Activated CD8-positive, alpha-beta memory T cell treated with anti-CD3 and anti-CD28 coated beads for 1 hour (primary cell): ENCODE measurements at places on chromosomes 4 and X.

DNA sequence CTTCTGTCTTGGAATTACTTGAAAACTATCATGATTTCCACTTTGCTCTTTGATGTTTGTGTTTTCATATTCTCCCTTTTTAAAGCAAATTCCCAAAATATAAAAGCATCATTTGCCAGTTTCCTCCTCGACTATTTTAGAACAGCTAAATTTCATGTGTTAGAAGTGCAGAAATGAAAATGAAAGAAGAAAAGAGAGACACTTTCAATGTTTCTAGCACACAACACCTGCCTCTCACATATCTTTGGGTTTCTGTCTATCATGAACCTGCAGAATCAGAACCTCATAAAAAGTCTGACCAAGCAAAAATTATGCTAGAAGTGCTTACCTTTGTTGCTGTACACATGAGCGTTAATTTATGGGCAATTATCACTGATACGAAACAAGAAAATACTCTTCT, 1.9 kb upstream of the NEUROG2 start:
- no peak for DNase-seq

- no peak for DNase-seq
These were observed 64.9 kb downstream of the CRMP1 start for GRCh38 chr4:5828005-5828391.

DNA sequence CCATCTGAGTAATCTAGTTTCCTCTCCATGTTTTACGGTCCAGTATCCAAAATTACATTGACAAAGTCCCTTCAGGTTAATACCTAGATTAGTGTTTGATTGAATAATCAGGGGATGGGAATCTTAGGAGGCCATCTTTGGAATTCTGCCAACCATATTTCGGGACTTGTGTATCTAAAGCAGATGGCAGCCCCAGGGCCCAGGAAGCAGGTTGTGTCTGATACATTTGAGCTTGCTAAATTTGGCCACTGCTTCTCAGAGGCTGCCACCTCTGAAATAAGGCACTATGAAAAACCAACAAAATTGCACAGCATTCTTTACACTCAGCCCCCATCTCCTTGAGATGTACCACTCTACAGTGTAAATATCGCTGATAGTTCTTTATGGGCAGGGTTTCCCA, 102.1 kb downstream of the ASB9 start:
- DNase-seq, result no peak

- no peak for DNase-seq
These were observed 2.5 kb downstream of the CCNI start for GRCh38 chr4:77073106-77073809.

DNA sequence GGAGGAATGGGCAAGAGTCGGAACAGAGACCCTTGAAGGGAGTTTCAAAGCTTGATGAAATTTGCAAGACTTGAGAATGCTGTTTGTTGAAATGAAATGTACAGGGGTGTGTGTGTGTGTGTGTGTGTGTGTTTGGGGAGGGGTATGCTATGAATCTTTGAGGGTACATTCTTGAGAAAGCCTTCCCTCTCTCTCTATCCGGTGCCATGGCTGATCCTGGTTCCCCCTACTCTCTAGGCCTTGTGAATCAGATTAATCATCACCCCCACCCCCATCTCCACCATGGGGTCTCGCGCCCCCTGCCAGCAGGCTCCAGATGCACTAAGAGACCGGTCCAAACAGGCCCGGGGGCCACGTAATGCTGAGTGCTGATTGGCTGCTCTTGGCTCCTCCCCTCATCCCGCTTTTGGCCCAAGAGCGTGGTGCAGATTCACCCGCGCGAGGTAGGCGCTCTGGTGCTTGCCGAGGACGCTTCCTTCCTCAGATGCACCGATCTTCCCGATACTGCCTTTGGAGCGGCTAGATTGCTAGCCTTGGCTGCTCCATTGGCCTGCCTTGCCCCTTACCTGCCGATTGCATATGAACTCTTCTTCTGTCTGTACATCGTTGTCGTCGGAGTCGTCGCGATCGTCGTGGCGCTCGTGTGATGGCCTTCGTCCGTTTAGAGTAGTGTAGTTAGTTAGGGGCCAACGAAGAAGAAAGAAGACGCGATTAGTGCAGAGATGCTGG, at the start of gene HTR2C:
HTR2C (plus strand) TSS at position 441 of the 729 bp plus-strand sequence. CDS start 142,851 bp downstream, outside the sequence.
- no peak for DNase-seq

GRCh38 chr4:99324979-99325378, 3.8 kb upstream of the ADH1B start:
- DNase-seq, result no peak

GRCh38 chrX:78769101-78769755, 21.7 kb downstream of the LPAR4 start:
- no peak for DNase-seq

GRCh38 chr4:108060164-108060563, 70.5 kb downstream of the HADH start:
- no peak for DNase-seq

DNA sequence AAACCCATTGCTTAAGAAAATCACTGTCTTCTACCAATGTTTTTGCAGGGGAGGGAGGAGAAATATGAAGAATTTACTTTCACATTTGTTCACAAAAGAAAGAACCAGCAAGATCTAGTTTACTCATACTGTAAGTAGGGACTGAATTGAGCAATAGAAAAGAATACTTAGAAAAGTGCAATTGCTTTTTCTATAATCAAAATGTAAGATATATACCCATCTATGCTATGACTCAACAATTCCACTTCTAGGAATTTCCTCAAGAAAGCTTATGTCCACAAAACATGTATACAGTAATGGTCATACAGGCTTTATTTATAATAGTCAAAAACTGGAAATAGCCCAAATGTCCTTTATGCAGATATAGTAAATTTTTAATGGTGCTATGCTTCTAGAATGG, 196.4 kb downstream of the LRBA start:
- DNase-seq, result no peak

- no peak for DNase-seq
These were observed 82.6 kb downstream of the SCD5 start for GRCh38 chr4:82715731-82716617.

GRCh38 chr4:14165222-14165920, 537.8 kb upstream of the BOD1L1 start:
- DNase-seq, result no peak

GRCh38 chrX:108537005-108537404, 97.4 kb downstream of the COL4A5 start:
- DNase-seq, result no peak

GRCh38 chr4:41610474-41610873, 72.5 kb downstream of the LIMCH1 start:
- no peak for DNase-seq

GRCh38 chrX:133590703-133591505, 175.6 kb upstream of the GPC4 start:
- no peak for DNase-seq

DNA sequence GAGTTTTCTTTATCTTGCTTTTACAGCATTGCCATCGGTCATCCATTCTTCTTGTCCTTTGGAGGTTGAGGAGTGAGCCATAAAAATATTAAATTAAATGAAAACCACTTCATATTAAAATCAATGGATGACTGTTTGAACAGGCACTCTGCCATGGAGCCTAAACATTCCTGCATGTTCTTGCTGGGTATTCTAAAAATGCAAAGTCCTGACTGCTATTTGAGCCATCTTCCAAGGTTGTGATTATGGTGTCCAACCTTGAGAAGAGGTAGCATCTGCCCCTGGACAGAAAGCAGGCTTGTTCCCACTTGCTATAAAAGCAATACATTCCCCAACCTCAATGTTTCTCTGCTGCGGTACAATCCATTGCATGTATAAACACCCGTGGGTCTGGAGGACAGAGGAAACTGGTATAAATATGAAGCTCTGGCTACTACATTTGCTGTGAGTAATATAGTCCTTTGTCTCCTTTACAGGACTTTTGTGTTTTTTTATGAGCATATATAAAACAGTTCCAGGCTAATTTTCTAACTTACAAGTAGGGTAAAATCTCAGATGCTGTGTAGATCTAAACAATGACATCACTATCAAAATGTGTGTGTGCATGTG, 70.9 kb upstream of the FAT4 start:
- DNase-seq, result no peak

DNA sequence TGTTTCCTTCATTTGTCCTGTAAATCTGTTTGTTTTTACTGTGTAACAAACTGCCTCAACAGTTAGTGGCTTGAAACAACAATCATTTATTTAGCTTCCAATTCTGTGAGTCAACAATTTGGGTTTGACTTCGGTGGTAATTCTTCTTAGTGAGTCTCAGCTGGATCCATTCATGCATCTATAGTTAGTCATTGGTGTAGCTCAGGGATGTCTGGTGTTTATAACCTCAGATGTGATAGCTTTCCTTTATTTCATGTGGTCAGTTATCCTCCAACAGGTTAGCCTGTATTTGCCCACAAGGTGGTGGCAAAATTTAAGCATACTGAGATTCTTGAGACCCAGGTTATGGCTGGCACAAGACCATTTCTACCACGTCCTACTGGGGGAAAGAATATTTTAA, 1267.2 kb downstream of the RAPGEF2 start:
- no peak for DNase-seq

- DNase-seq, result no peak
These were observed 254.2 kb downstream of the CBR4 start for GRCh38 chr4:168755598-168756477.

DNA sequence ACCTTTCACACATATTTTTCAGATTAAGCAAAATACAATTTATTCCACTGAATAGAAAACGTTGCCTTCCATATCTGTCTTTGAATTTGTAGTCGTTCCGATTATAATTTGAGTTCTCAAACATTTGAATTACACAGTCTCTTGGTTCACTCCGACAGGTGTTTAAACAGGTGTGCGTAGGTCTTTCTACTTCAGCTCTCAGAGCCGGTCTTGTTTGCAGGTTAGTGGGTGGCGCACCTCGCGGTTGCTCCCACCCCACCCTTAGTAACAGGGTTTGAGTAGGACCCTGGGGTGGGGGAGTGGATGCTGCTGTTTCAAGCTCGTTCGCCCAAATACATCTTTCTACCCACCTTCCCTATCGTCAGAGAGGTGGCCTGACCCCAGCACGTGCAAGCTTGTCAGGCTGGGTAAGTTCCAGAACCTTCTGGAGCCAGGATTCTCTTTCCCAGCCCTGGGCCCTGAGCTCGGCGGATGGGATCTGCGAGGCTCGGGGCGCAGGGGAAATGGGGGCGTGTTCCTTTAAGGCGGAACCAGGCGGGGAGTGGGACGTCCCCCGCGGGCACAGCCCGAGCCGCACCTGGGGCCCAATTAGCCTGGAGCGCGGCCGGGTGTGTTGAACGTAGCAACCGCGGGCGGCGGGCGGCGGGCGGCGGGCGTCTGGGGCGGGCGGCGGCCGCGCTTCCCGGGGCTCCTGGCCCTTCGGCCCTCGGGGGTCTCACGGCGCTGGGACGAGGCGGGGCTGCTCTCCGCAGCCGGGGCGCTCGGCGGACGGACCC, at the start of gene FAM149A:
FAM149A (plus strand) TSS at position 591 of the 776 bp plus-strand sequence.
- DNase-seq, result no peak

DNA sequence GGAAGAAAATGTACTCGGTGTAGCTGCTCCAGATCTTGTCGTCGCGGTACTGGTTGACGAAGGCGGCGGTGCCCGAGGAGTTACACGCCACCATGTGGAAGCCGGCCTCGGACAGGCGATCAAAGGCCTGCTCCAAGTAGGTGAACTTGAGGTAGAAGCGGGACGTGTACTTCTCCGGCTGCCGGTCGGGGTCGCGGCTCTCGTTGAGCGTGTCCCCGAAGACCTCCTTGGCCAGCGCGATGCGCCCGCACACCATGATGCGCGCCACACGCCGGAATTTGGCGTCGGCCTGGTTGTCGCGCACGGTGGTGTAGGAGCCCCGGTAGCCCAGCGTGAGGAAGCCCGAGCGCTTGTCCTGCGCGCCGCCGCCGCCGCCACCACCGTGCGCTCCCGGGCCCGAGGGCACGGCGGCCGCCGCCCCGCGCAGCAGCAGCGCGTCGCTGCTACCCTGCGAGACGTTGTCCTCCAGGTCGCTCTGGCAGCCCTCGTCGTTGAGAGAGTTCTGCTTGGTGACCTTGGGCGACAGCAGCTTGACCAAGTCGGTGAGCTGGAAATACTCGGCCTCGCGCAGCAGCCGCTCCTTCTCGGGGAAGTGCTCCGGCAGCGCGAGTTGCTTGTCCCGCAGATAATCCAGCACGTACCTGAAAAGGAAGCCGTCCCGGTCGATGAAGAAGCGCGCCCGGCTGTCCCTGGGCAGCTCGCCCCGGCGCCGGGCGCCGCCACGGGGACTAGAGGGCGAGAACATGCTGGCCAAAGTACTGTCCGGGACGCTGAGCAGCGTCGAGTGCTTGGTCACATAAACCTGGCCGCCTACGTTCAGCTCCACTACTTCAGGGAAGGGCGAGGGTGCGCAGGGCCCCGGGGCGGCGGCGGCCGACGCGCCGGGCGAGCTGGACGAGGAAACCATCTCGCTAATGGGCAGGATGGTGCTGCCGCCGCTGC, 775 bp downstream of the KCTD8 start:
- no peak for DNase-seq

GRCh38 chr4:107935246-107935645, 3.9 kb downstream of the CYP2U1 start:
- no peak for DNase-seq

- DNase-seq, result no peak
These were observed 6.0 kb upstream of the WDR13 start for GRCh38 chrX:48591255-48591791.

GRCh38 chr4:10589799-10590198, 94.8 kb downstream of the CLNK start:
- no peak for DNase-seq
